ENCODE measurements at places on chromosomes 13 and 19.

DNA sequence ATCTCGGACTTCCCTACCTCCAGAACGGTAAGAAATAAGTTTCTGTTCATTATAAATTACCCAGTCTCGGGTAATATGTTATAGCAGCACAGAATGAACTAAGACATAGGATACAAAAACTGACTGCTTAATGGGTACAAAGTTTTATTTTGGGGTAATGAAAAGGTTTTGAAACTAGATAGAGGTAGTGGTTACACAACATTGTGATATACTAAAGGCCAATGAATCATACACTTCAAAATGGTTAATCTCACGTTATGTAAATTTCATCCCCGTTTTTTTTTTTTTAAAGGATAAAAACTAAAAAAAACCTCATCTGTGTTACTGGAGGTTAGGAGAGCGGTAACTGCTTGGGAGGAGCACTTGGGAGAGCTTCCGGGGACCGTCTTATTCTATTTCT, 23.5 kb downstream of the AKT2 start:
- no peak for DNase-seq

GRCh38 chr13:29384466-29384865, 211.0 kb downstream of the SLC7A1 start:
- no peak for DNase-seq

DNA sequence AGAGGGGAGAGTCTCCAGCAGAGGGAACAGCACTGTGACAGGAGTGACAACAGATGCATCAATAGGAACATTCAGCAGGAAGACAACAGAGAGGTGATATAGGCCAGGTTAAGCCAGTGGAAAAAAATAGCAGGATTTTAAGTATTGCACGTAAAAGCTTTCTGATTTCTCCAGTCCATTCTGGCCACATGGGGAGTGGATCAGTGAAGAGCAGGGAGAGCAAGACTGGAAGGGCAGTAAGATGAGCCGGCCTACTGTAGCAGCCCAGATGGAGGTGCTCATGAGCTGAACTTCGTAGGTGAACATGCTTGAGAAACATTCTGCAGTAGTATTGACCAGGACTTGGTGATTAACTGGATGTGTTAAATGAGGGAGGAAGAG, 1.7 kb downstream of the UTP14C start:
- DNase-seq = no peak

- DNase-seq = peak; percentile 78
These were observed 755 bp downstream of the UPF3A start for GRCh38 chr13:114282041-114282670.

GRCh38 chr19:1087813-1088415, 7.3 kb downstream of the POLR2E start:
- DNase-seq = no peak

- no peak for DNase-seq
These were observed 40.7 kb upstream of the NDUFS7 start for GRCh38 chr19:1343041-1343440.

GRCh38 chr19:8457827-8458226, 13.1 kb downstream of the HNRNPM start:
- DNase-seq = no peak

- DNase-seq = no peak
These were observed 12.5 kb downstream of the C19orf18 start for GRCh38 chr19:57961785-57962184.

All from activated CD8-positive, alpha-beta memory T cell treated with anti-CD3 and anti-CD28 coated beads for 24 hours (primary cell).